ENCODE measurements at places on chromosomes 16 and 17.

DNA sequence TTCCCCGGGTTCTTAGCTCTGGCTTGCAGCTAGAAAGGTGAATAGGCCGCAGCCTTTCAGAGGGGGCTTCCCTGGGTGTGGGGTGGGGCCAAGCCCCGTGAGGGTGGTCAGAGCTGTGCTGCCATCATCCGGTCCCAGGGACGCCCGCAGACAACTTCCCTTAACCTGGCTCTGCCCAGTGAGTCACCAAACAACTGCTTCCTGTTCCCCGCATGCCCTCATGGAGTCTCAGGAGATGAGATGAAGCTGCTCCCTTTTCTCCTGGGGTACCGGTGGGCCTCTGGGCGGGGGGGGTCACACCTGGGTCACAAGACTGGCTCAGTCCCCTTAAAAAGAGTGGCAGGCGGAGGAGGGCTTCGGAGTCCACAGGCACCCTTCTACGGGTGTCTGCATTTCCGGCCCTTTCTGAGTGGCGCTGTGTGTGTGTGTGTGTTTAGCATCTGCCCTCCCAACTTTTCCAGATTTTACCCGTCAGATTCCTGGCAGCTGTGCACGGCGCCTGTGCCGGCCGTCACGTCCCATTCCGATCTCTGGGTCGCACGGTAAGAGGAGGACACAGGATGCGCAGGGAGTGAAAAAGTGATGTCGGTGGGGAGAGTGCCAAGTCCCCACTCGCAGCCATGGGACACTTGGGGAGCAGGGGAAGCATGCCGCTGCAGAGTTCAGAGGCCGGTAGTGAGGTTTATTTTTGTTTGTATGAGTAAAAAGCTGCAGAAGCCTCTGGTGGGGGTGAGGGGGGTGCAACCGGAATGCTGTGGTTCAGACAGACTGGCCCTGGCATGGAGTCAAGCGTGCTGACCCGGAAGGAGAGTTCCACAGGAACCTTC is 16.8 kb downstream of the HIC1 start:
- no peak for DNase-seq

- DNase-seq: no peak
These were observed 7.4 kb downstream of the MPG start for GRCh38 chr16:85407-85782.

DNA sequence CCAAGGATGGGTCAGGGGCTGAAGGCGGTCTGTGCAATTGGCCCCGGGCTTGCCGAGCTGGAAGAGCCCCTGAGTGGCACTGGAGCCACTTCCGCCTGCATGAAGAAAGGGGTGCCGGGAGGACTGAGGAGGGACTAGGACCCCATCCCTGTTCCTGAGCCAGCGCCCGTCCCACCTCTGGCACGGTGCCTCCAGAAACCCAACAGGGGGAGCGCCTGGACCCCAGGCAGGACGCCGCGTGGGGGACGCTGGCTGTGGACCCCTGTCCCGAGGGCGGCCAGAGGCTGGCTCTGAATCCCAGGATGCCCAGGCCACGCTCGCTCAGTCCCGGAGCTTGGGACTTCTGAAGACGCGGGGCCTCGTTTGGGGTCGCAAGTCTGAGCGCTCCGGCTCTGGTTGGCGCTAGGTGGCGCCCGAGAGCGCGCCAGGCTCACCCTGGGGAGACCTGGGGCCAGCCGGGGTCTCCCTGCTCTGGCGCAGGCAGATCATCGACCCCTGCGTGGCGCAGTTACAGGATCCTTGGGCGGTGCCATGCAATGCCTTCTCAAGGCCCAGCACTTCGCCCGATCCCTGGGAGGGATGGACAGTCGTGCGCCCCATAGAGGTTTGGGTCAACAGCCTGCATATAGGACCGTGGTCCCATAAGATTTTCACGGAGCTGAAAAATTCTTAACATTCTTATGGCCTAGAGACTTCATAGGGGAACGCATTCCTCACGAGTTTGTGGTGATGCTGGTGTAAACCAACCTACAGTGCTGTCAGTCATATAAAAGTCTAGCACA is 58.5 kb upstream of the CREBBP start:
- DNase-seq: peak; percentile 43

- no peak for DNase-seq
These were observed 1.3 kb downstream of the MSLN start for GRCh38 chr16:761625-762513.

DNA sequence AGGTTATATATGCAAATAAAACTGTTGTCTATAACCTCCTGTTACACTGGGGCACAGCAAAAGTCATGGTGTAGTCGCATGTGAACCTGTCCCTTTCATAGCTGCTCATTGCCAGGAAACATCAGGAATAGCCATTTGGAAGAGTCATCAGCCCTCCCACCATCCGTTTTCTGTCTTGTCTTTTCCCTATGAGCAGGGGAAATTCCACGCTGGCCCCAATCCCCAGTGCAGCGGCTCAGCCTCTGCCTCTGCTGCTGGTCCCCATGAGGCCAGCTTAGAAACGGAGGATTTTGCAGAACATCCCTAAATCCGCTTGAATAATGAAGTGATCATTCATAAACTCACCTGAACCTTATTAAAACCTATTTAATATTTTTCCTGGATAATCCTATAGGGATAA is 10.5 kb downstream of the MAPT start:
- no peak for DNase-seq

DNA sequence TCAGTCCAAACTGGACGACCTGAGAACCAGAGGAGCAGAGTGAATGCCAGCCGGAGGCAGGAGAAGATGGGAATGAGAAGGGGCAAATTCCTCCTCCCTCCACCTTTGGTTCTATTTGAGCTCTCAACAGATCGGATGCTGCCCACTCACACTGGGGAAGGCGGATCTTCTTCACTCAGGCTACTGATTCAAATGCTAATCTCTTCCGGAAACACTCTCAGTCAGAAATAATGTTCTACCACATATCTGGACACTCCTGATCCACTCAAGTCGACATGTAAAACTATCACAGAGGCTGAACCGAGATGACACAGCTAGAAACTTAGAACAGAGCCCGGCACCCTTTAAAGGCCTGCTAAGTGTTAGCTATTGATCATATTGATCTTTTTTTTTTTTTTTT is 57.4 kb upstream of the GRIN2A start:
- no peak for DNase-seq

DNA sequence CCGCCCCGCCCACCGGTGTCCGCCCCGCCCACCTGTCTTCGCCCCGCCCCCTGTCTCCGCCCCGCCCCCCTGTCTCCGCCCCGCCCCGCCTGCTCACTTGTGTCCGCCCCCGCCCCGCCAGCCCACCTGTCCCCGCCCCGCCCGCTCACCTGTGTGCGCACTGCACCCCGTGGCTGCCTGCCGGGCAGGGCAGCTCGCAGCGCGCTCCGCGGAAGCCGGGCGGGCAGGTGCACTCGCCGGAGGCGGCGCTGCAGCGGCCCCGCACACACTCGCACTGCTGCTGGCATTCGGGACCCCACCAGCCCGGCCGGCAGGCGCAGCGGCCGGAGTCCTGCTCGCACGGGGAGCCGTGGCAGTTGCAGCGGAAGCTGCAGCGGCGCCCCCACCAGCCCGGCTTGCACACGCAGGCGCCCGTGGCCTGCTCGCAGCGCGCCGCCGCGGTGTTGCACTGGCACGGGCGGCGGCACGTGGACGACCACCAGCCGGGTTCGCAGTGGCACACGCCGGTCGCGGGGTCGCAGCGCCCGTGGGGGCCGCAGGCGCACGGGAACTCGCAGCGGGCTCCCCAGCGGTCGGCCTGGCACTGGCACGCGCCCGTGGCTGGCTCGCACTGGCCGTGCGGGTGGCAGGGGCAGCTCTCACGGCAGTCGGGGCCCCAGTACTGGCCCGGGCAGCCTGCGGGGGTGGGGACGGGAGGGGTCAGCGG is 2.1 kb downstream of the SCARF1 start:
- DNase-seq: peak; percentile 80

DNA sequence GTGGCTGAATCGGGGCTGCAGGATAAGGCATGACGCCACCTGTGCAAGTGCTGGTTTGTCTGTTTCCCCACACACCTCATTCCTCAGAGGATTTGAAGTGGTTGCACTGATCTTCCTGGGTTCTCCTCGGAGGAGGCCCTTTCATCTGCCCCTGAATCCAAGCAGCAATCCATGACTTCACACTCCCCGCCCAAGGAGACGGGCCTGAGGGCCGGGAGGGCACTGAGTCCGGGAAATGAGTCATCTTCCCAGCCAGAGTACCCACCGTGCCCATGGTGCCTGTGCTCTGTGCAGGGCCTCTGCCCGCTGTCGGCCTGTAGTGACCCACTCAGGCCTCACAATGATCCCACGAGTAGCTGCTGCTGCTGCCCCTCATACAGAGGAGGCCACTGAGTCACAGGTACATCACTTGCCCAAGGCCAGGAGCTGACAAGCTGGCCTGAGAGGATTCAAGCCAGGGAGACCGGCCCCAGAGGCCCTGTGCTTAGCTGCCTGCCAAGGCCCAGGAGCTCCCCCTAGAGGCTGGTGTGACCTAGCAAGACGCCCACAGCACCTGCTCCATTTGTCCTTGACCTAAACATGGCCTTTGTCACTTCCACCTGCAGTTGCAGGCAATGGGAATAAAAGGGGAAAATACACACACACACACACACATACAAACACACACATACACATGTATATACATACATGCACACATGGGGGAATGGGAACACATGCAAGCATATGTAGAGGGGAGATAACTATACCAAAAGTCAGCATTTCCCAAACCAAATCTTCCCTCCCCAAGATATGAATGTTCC is 240.0 kb downstream of the C16orf95 start:
- DNase-seq: no peak

DNA sequence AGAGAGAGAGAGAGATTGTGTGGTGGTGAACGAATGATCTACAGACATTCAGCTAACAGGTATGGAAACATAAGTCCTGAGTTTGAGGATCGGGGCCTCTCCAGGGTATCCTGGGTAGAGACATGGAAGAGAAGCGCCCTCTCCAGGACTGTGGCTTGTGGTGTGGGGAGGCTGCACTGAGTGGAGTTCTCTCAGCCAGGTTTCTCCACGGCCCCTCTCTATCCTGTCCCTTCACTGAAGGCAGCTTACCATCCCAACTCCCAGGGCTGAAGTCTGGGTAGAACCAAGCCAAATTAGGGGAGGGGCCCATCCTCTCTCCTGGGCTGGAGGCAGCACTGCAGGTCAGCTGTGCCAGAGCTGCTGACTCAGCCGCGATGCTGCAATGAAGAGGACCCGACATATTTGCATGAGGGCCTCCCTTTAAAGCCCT is 6.2 kb downstream of the C1QL1 start:
- DNase-seq: no peak

DNA sequence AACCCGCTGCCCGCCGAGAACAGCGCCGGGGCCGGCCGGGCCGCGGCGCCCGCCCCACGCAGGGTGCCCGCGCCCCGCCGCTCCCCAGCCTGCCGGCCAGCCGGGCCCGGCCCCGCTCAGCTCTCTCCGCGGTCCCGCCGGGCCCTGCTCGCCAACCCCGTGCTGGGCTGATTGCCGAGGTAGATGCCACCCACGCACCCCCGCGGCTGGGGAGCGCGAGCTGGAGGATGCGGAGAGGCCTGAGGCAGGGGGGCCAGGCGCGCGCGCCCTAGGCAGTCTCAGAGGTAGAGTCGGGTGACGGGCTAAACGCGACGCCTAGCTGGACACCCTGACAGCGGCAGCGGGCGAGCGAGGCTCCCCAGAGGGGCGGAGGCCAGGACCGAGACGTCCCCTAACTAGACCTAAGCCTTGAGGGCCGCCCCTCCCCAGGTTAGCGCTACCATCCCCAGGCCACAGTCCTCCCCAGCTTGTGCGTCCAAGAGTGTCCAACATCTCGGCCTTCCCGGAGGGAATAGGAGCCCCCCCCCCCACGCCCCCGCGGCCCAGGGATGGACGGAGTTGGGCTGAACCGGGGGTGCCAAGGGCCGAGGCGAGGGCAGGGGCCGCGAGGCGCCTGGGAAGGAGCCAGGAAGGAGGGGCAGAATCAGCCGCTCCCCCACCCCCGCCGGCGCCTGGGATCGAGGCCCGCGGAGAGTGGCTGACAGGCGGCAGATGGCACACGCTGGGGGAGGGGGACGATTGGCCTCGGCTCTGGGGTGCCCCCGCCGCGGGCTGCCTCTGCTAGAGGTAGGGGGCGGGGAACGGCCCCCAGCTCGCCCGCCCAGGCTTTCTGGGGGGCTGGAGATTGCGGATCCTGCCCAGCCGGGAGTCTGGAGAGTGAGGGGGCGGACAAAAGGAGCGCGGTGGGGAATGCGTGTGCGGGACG is 2.5 kb upstream of the ZNF423 start:
- DNase-seq: no peak

DNA sequence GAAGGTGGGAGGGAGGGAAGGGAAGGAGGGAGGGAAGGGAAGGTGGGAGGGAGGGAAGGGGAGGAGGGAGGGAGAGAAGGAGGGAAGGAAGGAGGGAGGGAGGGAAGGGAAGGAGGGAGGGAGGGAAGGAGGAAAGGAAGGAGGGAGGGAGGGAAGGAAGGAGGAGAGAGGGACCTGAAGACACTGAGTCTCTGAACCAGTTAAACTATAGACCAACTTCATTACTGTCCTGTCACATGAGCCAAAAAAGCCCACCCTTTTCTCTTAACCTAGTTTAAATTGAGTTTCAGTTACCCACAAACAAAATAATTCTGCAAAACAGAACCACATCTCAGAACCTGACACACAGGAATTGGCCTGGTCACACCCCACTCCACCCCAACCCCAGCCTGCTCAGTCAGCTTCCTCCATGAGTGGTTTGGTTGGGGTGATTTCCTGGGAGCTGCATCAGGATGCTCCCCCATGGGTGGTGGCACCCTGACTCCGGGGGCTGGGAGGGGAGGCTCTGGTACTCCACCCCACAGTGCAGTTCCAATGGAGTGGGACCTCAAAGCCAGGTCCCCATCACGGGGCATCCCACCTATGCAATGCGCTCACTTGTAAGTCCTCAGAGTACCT is 4.7 kb upstream of the PRR29 start:
- no peak for DNase-seq

DNA sequence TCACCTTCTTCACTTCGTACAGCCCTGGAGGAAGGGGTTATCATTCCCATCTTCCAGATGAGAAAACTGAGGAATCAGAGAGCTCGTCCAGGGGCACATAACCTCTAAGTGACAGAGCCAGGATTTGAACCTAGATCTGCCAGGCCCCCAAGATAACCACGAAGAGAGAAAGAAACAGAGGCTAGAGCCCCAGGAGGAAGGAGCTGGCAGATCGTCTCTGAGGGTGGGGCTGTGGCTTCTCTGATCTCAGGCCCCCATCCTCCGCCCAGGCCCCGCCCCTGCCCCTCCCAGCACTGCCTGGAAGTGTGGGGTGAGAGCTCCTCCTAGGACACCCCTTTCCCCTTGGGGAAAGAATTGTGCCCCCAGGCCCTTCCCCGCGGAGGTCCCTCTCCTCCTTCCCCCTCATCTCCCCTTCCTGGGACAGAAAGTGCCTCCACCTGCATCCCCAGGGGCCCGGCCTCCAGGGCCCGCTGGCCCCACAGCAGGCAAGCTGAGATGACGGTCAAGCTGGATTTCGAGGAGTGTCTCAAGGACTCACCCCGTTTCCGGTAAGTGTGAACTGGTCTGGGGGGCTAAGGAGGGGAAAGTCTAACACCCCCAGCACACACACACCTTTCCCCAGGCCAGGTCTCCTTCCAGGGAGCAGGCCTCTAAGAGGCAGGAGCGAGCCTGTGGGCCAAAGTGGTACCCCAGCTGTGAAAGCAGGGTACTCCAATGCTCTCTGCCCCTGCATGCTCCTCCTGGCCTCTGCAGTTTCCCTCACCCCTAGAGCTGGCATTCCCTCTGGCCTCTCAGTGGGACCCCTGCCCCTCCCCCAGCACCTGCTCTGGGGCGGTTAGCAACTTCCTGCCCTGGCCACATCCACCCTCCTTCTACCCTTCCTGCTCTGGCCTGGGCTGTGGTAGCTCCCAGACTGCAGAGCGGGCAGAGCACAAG is at the start of gene ACAP1:
TSS of gene ACAP1 (plus strand) at position 290 of the 936 bp plus-strand sequence. CDS start at position 496, 206 bp downstream.
- DNase-seq: peak; percentile 78

GRCh38 chr17:72115781-72116525 is 4.9 kb upstream of the SOX9 start:
- no peak for DNase-seq

GRCh38 chr16:979859-980594 is 1.5 kb upstream of the SOX8 start:
- DNase-seq: no peak

Data from T-helper 17 cell (primary cell).